ENCODE measurements at places on chromosomes 3 and 15. TPM values are rescaled to one million over a fixed set of nuclear protein-coding genes. Genes with fewer than 3 reads are reported as not detected.

Gene FBXW12
- not detected for total RNA-seq

Gene HDAC11
- total RNA-seq, result 1.8 TPM

Gene KBTBD12
- total RNA-seq, result not detected

Gene EOMES
- 4.2 TPM for total RNA-seq

Gene RPL22L1
- total RNA-seq, result 453 TPM

DNA sequence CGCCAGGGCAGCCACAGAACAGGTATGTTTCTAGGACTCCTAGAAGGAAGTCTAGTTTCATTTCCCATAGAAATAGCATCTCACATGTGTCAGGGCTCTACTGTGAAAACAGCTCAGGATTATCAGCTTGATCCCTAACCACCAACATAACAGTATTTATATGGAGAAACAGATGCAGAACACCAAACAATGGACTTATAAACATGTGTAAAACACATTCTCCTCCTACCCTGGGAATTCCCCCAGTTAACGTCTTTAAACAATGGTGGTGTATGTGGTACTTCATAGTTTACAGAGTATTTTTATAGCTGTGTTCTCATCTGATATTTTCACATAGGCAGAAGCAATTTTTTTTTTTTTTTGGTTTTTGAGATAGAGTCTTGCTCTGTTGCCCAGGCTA, 9.7 kb downstream of the TNFSF10 start:
- peaks cover 72% of the 10 kb centered on the region for H3K36me3 ChIP-seq
- peaks cover 72% of the 10 kb centered on the region for H3K4me1 ChIP-seq
- peak overlapping the region; percentile 72 for H3K27ac ChIP-seq
- DNase-seq, result no peak
- no peaks in the 10 kb centered on the region for H3K27me3 ChIP-seq

DNA sequence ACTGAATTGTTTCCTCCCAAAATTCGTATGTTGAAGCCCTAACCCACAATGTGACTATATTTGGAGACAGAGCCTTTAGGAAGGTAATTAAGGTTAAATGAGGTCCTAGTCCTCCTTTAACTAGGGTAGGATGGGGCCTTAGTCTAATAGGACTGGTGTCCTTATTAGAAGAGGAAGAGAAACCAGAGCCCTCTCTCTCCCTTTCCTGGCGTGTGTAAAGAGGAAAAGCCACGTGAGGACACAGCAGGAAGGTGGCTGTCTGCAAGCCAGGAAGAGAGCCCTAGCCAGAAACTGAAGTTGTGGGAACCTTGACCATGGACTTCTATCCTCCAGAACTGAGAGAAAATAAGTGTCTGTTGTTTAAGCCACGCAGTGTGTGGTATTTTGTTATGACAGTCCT, 94.3 kb downstream of the OXNAD1 start:
- no peak overlapping the region for H3K4me3 ChIP-seq
- peaks cover 37% of the 10 kb centered on the region for H3K4me1 ChIP-seq
- H3K27ac ChIP-seq, result peak overlapping the region; percentile 73
- no peaks in the 10 kb centered on the region for H3K27me3 ChIP-seq

GRCh38 chr3:142609136-142609535, 12.9 kb downstream of the PLS1 start:
- H3K27me3 ChIP-seq, result no peaks in the 10 kb centered on the region
- DNase-seq, result peak; percentile 7
- H3K4me1 ChIP-seq, result no peaks in the 10 kb centered on the region
- H3K4me3 ChIP-seq, result no peak overlapping the region
- no peak overlapping the region for H3K27ac ChIP-seq
